Caco-2 (cell line): ENCODE measurements at places on chromosomes 1 and 21.

DNA sequence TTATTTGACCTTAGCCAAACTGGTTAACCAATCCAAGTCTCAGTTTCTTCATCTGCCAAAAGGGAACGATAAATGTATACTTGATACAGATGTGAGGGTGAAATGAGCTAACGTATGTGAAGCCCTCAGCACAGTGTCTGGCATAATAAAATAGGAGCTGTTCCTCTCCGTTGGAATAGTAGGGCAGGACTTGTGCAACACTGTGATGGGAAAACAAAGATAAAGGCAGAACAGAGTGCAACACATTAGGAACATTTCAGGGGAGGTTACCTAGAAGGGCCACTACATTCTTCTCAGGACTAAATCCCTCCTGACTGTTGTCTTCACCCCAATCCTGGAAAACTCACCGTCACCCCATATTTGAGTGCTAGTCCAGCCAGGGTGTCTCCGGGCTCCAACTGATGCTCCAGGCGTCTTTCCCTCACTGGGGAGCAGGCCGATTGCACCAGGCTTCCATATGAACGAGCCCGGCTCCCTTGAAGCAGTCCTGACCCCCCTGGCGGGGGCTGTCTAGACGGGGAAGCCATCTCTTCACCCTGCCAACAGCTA is 896 bp downstream of the LYSMD1 start:
- DNase-seq: no peak

DNA sequence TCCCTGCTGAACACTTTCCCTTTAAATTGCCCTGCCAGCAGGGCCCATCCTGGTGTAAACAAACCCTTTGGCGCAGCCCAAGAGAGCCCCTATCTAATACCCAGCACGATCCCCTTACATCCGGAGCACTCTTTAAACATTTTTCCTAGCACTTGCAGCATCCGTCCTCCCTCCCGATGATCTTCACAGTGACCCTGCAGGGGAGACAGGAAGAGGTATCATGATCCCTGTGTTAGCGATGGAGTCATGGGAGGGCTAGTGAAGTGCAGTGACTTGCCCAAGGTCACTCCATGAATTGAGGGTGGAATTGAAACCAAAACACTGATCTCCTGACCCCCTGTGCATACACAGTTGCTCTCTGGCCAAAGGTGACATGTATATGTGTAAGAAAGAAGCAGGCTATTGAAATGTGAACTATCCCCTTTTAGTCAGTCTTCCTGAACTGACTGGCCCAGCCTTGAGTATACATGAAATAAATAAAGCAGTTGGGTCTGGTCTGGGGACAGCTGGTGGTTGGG is 9.8 kb upstream of the KCNQ4 start:
- no peak for DNase-seq

- no peak for DNase-seq
These were observed 28.6 kb downstream of the AGPAT3 start for GRCh38 chr21:43893536-43894205.

DNA sequence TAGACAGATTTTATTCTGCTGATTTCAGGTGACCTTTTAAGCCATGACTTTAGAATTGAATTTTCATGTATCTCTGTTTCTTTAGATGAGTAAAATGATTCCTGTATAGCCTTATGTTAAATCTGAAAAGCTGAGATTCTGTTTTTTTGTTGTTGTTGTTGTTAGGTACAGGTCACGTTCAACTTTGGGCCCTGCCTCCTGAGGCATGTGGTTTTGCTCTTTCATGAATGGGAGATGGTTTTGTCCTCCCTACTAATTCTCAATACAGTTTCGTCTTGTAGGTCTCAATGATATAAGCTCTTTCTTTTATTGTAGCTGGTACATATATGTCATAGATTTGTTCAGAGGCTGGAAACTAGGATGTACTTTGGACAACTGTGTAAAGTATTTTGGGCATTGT is 79.6 kb downstream of the CDC14A start:
- no peak for DNase-seq

GRCh38 chr1:204294357-204294756 is 65.4 kb downstream of the PLEKHA6 start:
- no peak for DNase-seq

- DNase-seq: no peak
These were observed 738.7 kb downstream of the LTN1 start for GRCh38 chr21:28253961-28254360.

GRCh38 chr1:84997667-84998600 is 1.0 kb upstream of the MCOLN2 start:
- peak; percentile 4 for DNase-seq

DNA sequence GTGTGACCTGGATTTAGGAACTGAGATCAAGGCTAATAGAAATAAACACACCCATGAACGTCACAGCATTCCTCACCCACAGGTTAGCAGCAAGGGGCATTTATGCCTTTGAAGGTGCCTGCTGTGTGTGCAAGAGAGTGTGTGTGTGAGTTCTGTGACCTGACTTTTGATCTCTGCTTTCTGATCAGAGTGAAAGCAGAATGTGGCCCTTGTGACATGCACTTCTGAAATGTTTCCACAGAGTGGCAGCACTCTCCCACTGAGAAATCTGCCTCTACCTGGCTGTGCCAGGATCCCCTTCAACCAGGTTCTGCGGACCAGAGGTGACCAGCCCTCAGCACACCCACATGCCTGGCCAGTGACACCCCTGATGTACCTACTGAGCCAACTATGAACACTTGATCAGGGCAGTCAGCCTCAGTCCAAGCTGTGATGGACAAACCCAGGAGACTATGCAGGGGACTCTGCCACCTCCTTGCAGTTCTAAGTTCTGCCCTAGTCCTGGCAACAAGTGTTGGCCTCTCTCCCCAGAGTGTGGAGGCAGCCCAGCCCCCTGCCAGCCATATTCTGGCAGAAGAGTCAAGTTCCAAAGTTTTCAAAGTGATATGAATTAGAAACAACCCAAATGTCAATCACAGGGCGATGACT is 41.0 kb downstream of the RXRG start:
- DNase-seq: peak; percentile 62

- no peak for DNase-seq
These were observed 566.2 kb upstream of the RGS18 start for GRCh38 chr1:191592039-191592438.

- DNase-seq: no peak
These were observed 8.6 kb downstream of the NIPAL3 start for GRCh38 chr1:24424207-24424606.

DNA sequence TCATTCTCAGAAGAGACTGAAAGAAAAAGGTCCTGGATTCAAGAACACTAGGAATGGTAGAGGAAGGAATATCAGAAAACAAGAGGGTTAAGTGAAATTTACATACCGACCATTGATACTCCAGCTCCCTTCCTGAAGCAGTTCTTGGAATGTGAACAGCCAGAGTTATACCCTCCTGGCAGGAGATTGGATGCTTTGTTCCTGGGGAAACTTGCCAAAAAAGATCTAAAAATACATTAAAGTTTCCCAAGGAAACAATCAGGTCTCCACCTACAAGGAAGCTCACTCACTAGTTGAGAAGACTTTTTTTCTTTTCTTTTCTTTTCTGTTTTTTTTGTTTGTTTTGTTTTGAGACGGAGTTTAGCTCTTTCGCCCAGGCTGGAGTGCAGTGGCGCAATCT is 91.1 kb downstream of the HLX start:
- DNase-seq: no peak

GRCh38 chr1:245330951-245331350 is 176.2 kb downstream of the KIF26B start:
- no peak for DNase-seq

GRCh38 chr1:174999936-175000696 is at the start of gene CACYBP:
Gene CACYBP (plus strand): TSS chr1:174999947. CDS start chr1:175000181, 234 bp downstream.
- DNase-seq: peak; percentile 37

DNA sequence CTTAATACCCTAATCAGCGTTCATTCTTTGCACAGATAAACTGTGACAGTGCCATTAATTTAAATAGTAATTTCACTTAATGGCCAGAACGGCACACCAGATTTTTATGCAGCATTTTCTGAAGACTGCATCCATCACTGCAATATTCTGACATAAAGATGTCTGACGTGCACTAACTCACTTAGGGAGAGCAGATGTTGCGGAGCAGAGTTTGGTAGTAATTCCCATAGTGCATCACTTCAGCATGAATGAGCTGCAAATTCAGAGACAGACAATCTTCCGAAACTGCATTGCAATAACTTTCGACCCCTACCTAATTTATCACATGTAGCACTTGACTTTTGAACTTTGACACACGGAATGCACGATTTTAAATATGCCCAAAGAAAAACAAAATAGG is 225.3 kb downstream of the KCTD3 start:
- DNase-seq: no peak
